Fibroblast of lung (primary cell): ENCODE measurements at places on chromosomes 7 and 10.

DNA sequence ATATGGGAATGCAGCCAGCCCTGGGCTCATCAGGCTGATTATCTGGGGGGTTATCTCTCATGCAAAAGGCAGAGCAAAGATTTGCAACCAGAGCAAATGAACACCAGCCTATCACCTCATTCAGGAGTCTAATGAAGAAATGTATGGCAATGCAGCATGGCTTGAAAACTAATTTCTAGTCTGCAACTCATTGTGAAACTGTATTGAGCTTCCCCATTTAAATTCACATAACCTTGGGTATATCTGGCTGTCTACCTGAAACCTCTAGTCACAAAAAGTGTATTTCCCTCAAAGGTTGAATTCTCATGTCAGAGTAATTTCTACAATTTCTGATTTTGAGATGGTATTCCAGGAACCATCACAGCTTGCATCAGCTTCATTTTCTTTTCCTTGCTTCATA is 240.0 kb downstream of the SDHAF3 start:
- no peaks in the 10 kb centered on the region for H3K4me1 ChIP-seq
- H3K4me3 ChIP-seq: no peak overlapping the region
- H3K27me3 ChIP-seq: no peaks in the 10 kb centered on the region
- H3K36me3 ChIP-seq: no peaks in the 10 kb centered on the region
- no peak for DNase-seq

DNA sequence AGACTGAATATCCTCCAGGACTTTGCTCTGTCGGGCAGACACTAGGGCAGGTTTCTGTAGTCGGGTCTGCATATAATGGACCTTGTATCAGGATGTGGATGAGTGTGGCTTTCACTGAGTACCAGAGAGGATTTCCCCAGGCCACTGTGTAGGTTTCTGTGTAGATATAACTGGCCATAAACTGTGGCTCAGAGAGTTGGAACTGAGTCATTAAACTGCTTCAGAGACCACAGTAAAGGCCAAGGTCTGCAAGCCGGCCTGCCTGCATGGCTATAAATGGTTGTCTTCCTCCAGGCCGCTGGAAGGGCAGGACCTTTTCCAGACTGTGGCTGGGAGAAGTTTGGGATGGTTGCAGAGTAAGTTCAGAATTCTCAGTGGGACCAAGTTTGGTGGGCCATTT is 16.9 kb downstream of the ZNF92 start:
- no peak overlapping the region for H3K27ac ChIP-seq
- no peaks in the 10 kb centered on the region for H3K36me3 ChIP-seq
- H3K4me1 ChIP-seq: no peaks in the 10 kb centered on the region
- H3K4me3 ChIP-seq: no peak overlapping the region
- DNase-seq: peak; percentile 54

- no peaks in the 10 kb centered on the region for H3K36me3 ChIP-seq
- H3K4me1 ChIP-seq: no peaks in the 10 kb centered on the region
- H3K27me3 ChIP-seq: no peaks in the 10 kb centered on the region
- H3K27ac ChIP-seq: no peak overlapping the region
- DNase-seq: no peak
- H3K4me3 ChIP-seq: no peak overlapping the region
These were observed 489.1 kb downstream of the SUGCT start for GRCh38 chr7:40623863-40624262.

- no peaks in the 10 kb centered on the region for H3K27me3 ChIP-seq
- no peak overlapping the region for H3K4me3 ChIP-seq
- no peak for DNase-seq
These were observed 34.0 kb downstream of the CDK6 start for GRCh38 chr7:92802406-92802805.

DNA sequence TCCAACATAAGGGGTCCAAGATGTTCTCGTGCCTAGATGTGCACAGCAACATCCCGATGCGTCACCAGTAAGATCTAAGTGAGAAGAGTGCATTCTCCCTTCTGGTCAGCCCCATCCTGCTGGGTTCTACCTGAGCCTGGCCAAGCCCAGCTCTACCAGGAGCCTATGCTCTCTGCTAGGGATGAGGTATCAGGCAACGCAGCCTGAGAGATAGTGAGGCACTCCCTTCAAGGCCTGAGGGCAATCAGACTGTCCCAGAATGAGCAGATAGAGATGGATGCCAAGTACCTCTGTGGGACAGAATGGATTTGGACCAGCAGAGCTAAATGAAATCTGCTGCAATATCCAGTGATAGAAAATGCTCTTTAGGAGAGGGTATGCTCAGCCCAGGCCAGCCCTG is 26.7 kb downstream of the DDC start:
- H3K36me3 ChIP-seq: no peaks in the 10 kb centered on the region
- no peak overlapping the region for H3K27ac ChIP-seq
- DNase-seq: no peak
- H3K4me1 ChIP-seq: peaks cover 2% of the 10 kb centered on the region
- H3K27me3 ChIP-seq: no peaks in the 10 kb centered on the region

- H3K4me3 ChIP-seq: no peak overlapping the region
- H3K27me3 ChIP-seq: no peaks in the 10 kb centered on the region
These were observed 108.7 kb downstream of the DIP2C start for GRCh38 chr10:580778-581177.

DNA sequence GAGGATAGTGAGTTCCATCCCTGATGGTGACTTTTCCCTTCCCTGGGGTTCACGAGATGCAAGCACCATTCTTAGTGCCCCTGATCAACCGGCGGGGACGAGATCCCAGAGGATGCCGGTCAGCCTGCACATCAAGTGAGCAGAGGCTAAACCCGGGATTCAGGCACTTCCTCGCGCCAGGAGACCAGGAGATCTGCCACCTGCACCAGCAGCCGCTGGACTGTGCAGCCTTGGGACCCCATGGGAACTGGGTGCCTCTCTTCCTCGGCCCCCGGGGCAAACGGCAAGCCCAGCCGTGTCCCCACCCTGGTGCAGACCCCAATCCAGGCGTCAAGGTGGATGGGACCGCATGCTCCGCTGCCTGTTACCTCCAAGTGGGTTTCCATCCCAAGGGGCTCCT is 88.5 kb downstream of the TCERG1L start:
- H3K36me3 ChIP-seq: no peaks in the 10 kb centered on the region
- no peaks in the 10 kb centered on the region for H3K27me3 ChIP-seq
- H3K4me1 ChIP-seq: no peaks in the 10 kb centered on the region
- no peak for DNase-seq
- H3K4me3 ChIP-seq: no peak overlapping the region
- no peak overlapping the region for H3K27ac ChIP-seq

DNA sequence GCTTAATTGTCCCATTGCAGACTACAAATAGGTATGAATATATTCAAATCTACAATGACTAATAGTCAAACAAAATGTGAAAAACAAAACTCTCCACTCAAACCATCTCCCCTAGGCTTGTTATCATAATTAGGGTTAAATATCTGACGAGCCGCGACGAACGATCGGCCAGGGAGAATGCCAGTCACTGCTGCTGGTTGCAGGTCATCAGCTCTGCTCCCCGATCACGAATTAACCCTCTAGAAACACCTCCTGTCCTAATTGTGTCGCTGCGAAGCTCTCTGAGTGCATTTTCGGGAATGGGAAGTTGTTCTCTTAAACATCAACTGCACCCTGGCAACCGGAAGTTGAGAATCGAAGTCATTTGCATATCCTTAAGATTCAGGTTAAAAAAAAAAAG is 167.3 kb downstream of the TCERG1L start:
- no peaks in the 10 kb centered on the region for H3K4me1 ChIP-seq
- no peak overlapping the region for H3K27ac ChIP-seq
- H3K27me3 ChIP-seq: no peaks in the 10 kb centered on the region
- H3K36me3 ChIP-seq: no peaks in the 10 kb centered on the region
- no peak overlapping the region for H3K4me3 ChIP-seq

GRCh38 chr7:78125884-78126283 is 327.3 kb downstream of the PHTF2 start:
- H3K36me3 ChIP-seq: no peaks in the 10 kb centered on the region
- peak; percentile 52 for DNase-seq
- peaks cover 3% of the 10 kb centered on the region for H3K4me1 ChIP-seq
- H3K27me3 ChIP-seq: no peaks in the 10 kb centered on the region

DNA sequence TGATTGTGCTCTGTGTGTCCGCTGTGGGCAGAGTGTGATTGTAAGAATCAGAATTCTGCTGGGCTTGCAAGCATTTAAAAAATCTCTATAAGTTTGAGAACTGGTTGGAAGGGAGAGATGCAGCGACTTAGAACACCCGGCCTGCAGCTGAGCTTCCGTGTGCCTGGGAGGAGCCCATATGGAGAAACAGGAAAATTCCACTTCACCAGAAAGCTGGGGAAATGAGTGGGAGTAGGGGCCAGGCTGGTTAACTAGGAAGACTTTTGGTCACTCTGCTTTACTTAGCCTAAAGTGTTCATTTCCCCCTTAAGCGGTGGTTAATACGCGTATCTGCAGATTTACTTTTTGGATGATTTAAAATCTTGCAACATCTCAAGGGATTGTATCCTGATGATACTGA is 72.2 kb downstream of the TCF7L2 start:
- no peaks in the 10 kb centered on the region for H3K36me3 ChIP-seq
- H3K27ac ChIP-seq: no peak overlapping the region
- H3K4me3 ChIP-seq: no peak overlapping the region

- no peaks in the 10 kb centered on the region for H3K27me3 ChIP-seq
- H3K4me3 ChIP-seq: no peak overlapping the region
- no peak overlapping the region for H3K27ac ChIP-seq
- peaks cover 7% of the 10 kb centered on the region for H3K4me1 ChIP-seq
These were observed 96.0 kb downstream of the ANK3 start for GRCh38 chr10:60293581-60294175.

DNA sequence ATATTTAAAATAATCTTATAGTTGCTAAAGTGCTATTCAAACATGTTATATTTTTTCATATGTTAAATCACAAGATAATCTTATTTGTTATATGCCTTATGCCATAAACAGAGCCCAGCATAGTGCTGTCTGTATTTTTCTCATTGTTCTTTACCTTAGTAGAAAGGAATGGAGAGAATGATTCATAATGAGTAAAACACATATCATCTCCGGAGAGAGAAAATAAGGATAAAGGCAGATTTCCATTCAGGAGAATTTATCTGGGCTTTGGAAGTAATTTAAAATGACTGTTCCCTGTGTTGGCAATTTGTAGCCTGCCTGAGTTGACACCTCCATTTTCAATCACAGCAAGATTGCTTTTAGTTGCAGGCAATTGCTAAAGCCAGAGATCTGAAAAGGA is 30.2 kb downstream of the CHN2 start:
- no peaks in the 10 kb centered on the region for H3K27me3 ChIP-seq
- H3K36me3 ChIP-seq: no peaks in the 10 kb centered on the region
- H3K27ac ChIP-seq: no peak overlapping the region
- no peak overlapping the region for H3K4me3 ChIP-seq
- no peaks in the 10 kb centered on the region for H3K4me1 ChIP-seq

- no peak for DNase-seq
- H3K4me3 ChIP-seq: no peak overlapping the region
- no peaks in the 10 kb centered on the region for H3K4me1 ChIP-seq
- H3K36me3 ChIP-seq: no peaks in the 10 kb centered on the region
- no peaks in the 10 kb centered on the region for H3K27me3 ChIP-seq
- no peak overlapping the region for H3K27ac ChIP-seq
These were observed 256.3 kb downstream of the OTUD1 start for GRCh38 chr10:23694921-23695824.

GRCh38 chr7:124032369-124033094 is at the start of gene TMEM229A:
Gene TMEM229A, minus strand, starts transcription at chr7:124033067. Its CDS starts 64 bp downstream, at chr7:124033003.
- peak; percentile 43 for DNase-seq
- H3K36me3 ChIP-seq: no peaks in the 10 kb centered on the region
- no peak within 1 kb of the TSS for H3K4me3 ChIP-seq
- H3K27ac ChIP-seq: no peak within 1 kb of the TSS
- H3K4me1 ChIP-seq: no peaks in the 10 kb centered on the region

GRCh38 chr7:117069379-117069778 is 116.1 kb downstream of the ST7 start:
- H3K27ac ChIP-seq: no peak overlapping the region
- no peaks in the 10 kb centered on the region for H3K36me3 ChIP-seq
- H3K27me3 ChIP-seq: no peaks in the 10 kb centered on the region
- no peak for DNase-seq
- H3K4me1 ChIP-seq: no peaks in the 10 kb centered on the region
- no peak overlapping the region for H3K4me3 ChIP-seq

DNA sequence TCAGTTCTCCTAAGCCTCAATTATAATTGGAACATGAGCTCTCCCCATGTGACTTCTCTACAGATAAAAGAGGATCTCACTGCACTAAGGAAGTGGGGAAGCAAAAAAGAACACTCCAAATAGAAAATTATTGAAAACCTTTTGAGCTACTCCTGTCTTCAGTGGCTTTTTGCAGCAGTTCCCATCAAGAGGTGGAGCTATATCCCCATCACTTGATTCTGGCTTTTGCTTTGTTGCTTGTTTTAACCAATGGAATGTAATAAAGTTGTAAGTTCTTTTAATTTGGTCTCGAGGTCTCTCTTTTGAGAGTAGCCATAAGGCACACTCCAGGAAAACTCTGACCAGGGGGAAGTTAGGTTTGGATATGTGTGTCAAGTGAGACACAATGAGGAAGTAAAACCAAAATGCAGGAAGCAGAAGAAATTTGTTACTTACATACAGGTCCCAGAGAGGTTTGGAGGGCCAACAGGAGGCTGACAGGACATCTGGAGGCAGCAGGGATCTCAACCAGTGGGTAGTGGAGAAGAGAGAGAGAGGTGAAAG is 569.4 kb downstream of the HTR7 start:
- peak; percentile 49 for DNase-seq
- no peaks in the 10 kb centered on the region for H3K36me3 ChIP-seq
- H3K27me3 ChIP-seq: no peaks in the 10 kb centered on the region
- no peak overlapping the region for H3K4me3 ChIP-seq
- peaks cover 5% of the 10 kb centered on the region for H3K4me1 ChIP-seq

DNA sequence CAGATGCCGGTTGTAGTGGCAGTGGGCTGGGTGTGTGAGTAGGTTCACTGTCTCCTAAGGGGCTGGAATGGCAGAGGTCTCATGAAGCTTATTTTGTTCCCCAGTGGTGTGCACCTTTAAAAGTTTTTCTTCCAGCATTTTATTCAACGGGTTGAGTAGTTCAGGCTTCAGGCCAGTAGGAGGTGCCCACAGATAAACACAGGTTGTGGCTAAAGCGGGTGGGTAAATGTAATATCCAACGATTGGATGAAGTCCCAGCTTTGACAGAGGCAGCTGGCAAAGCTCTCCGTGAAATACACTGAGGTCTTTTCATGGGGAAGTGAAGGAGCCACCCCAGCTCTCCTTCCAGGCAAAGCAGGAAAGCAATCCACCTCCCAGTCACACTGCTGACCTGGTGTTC is 339.8 kb upstream of the LRRTM3 start:
- H3K4me3 ChIP-seq: no peak overlapping the region
- peak; percentile 9 for DNase-seq
- no peaks in the 10 kb centered on the region for H3K4me1 ChIP-seq
- no peaks in the 10 kb centered on the region for H3K36me3 ChIP-seq
- no peaks in the 10 kb centered on the region for H3K27me3 ChIP-seq
- no peak overlapping the region for H3K27ac ChIP-seq
